BJ (cell line): ENCODE measurements at places on chromosomes 4 and X. TPM values are rescaled to one million over a fixed set of nuclear protein-coding genes. Genes with fewer than 3 reads are reported as not detected.

RAB9A gene
- 9.8 and 24.0 TPM in 2 replicates for polyA plus RNA-seq

EGF gene
- polyA plus RNA-seq = 2.1 and 3.2 TPM in 2 replicates

ASMT gene
- polyA plus RNA-seq = not detected in 2 replicates

PAGE5 gene
- polyA plus RNA-seq = not detected in 2 replicates

KIT gene
- polyA plus RNA-seq = 3.3 and 3.6 TPM in 2 replicates

RPS6KA6 gene
- 1.9 and 4.0 TPM in 2 replicates for polyA plus RNA-seq

NXF2B gene
- polyA plus RNA-seq = not detected in 2 replicates

FRG2 gene
- not detected in 2 replicates for polyA plus RNA-seq

CACNA1F gene
- 0.01 TPM in 1 of 2 replicates, not detected in the other for polyA plus RNA-seq

C4orf54 gene
- not detected in 2 replicates for polyA plus RNA-seq

FAM184B gene
- polyA plus RNA-seq = 0.01 and 0.02 TPM in 2 replicates

HMGN5 gene
- polyA plus RNA-seq = 1.0 and 2.1 TPM in 2 replicates

P2RY4 gene
- polyA plus RNA-seq = 0.15 and 0.22 TPM in 2 replicates

UGT2A3 gene
- not detected in 2 replicates for polyA plus RNA-seq

PDE6B gene
- 0.10 and 0.22 TPM in 2 replicates for polyA plus RNA-seq

STK32B gene
- polyA plus RNA-seq = 5.6 and 11.2 TPM in 2 replicates

EDA gene
- polyA plus RNA-seq = 0.06 and 0.09 TPM in 2 replicates

SLC6A8 gene
- 8.3 and 11.9 TPM in 2 replicates for polyA plus RNA-seq

TRPC5OS gene
- not detected in 2 replicates for polyA plus RNA-seq

GABRB1 gene
- not detected in 2 replicates for polyA plus RNA-seq

ABLIM2 gene
- 0.07 TPM in 1 of 2 replicates, not detected in the other for polyA plus RNA-seq

LRIT3 gene
- polyA plus RNA-seq = 0.01 and 0.04 TPM in 2 replicates

RBM47 gene
- 0.42 and 0.52 TPM in 2 replicates for polyA plus RNA-seq

SCRG1 gene
- polyA plus RNA-seq = 0.47 and 0.56 TPM in 2 replicates

MAGEA2 gene
- polyA plus RNA-seq = not detected in 2 replicates

PARM1 gene
- 0.01 and 0.02 TPM in 2 replicates for polyA plus RNA-seq

SEC31A gene
- 404 and 451 TPM in 2 replicates for polyA plus RNA-seq

NXF3 gene
- 0.83 and 0.93 TPM in 2 replicates for polyA plus RNA-seq

FGF5 gene
- polyA plus RNA-seq = 31.1 and 43.7 TPM in 2 replicates

HEPH gene
- 8.6 and 10.4 TPM in 2 replicates for polyA plus RNA-seq

CYLC1 gene
- not detected in 2 replicates for polyA plus RNA-seq

PAGE2B gene
- polyA plus RNA-seq = not detected in 2 replicates

MRPS18C gene
- polyA plus RNA-seq = 16.4 and 31.8 TPM in 2 replicates

CFI gene
- polyA plus RNA-seq = 1.3 and 3.0 TPM in 2 replicates

DYNLT3 gene
- 11.3 and 20.9 TPM in 2 replicates for polyA plus RNA-seq

GYG2 gene
- polyA plus RNA-seq = 6.5 and 9.3 TPM in 2 replicates

MAGEB6 gene
- not detected in 2 replicates for polyA plus RNA-seq

CC2D2A gene
- 10.0 and 14.4 TPM in 2 replicates for polyA plus RNA-seq

TMEM150C gene
- 0.64 and 0.96 TPM in 2 replicates for polyA plus RNA-seq

TCEAL5 gene
- polyA plus RNA-seq = not detected in 2 replicates

MTTP gene
- polyA plus RNA-seq = not detected in 2 replicates

SMIM10 gene
- polyA plus RNA-seq = 4.8 and 5.2 TPM in 2 replicates

UCP1 gene
- not detected in 2 replicates for polyA plus RNA-seq

ENAM gene
- polyA plus RNA-seq = 0.01 TPM in 1 of 2 replicates, not detected in the other

EDNRA gene
- polyA plus RNA-seq = 7.6 and 12.0 TPM in 2 replicates

FOXP3 gene
- 0.12 and 0.18 TPM in 2 replicates for polyA plus RNA-seq

P2RY10 gene
- not detected in 2 replicates for polyA plus RNA-seq

SYNPO2 gene
- 33.8 and 39.9 TPM in 2 replicates for polyA plus RNA-seq

MAGEB17 gene
- not detected in 2 replicates for polyA plus RNA-seq

NHS gene
- 2.2 and 2.7 TPM in 2 replicates for polyA plus RNA-seq
